ENCODE measurements at places on chromosomes 11 and 22.

GRCh38 chr11:111986589-111986988 is 38.6 kb upstream of the DLAT start:
- no peak for DNase-seq

DNA sequence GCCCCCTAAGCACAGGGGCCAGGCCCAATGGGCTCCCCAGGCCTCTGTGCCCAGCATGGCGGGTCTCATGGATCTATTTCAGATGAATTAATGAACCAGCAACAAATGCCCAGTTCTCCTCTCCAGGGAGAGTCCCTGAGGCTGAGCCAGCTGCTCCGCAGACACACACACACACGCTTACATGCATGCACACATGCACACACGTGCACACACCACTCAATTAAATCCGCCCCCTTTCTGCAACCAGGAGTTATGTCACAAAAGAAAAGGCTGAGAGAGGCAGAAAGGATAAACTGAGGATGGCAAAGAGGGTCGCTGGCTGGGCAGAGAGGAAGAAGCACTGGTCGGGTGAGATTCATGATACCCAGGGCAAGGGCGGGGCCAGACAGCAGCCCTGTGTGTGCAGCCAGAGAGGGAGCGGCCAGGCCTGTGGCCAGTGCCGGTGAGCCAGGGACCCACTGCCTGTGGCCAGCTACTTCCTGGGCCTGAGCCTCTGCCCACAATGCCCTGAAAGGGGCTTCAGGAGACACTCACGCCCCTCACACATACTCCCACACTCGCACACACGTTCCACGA is 19.8 kb downstream of the IL2RB start:
- no peak for DNase-seq

GRCh38 chr11:123427405-123427804 is 2.7 kb upstream of the GRAMD1B start:
- no peak for DNase-seq

DNA sequence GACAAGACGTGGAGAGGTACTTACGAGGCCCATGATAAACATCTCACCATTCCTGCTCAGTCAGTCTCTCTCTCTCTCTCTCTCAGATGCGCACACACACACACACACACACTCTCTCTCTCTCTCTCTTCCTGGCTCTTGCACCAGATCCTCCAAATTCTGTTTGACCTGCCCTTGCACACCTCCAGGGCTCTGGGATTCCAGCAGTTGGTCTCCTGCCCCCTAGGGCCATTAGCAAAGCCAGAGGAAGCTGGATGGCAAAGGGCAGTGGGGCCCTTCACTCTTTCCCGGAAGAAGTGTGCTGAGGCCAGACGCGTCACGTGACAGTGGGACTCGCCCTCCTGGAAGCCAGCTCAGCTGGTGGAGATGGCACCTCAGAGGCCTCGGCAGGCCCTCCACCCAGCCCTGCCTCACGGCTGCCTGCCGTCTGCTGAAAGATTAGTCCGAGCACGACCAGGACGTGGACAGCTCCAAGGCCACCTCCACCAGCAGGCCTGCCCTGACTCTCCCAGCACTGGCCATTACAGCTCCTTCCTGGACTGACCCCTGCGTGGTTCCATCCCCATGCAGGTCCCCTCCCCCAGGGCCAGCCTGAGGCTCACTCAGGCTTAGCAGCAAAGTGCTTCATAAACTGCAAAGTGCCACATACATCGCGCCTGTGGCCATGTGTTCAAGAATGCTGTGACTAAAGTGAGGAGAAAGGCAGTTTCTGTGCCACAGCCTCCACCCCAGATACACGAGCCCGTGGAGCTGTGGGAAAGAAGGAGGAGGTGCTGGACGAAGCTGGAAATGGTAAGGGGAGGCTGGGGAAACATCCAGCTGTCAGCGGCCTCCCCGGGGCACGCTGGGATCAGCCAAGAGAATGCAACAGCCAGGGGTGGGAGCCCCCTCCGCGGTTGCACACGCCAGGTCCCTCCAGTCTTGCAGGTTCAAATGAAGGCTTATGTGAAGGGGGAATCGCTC is 3.7 kb downstream of the PDGFB start:
- DNase-seq, result no peak

- DNase-seq, result no peak
Observed at GRCh38 chr22:47369020-47369419, 606.6 kb downstream of the TBC1D22A start.

- peak; percentile 69 for DNase-seq
Observed at GRCh38 chr22:39932918-39933649, 27.1 kb upstream of the TMA7B start.

- no peak for DNase-seq
Observed at GRCh38 chr11:67519726-67520125, 3.5 kb downstream of the CABP2 start.

DNA sequence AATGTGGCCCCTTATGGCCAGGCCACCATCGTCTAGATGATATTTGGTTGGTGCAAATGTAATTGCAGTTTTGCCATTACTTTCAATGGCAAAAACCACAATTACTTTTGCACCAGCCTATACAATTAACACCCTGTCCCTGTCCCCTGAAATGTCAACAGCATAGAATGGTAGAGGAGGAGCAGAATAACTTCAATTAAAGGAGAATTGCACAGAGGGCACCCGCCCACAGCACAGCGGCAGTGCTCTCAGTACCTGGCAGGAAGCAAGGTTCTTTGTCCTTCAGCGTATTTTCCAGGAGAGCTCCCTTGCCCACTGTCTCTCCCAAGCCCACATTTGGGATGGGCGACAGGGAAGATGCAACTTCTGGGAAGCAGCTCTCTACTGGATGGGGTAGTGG is 115.3 kb downstream of the TRIM29 start:
- DNase-seq, result no peak

GRCh38 chr11:2515401-2516275 is 70.8 kb downstream of the KCNQ1 start:
- no peak for DNase-seq

DNA sequence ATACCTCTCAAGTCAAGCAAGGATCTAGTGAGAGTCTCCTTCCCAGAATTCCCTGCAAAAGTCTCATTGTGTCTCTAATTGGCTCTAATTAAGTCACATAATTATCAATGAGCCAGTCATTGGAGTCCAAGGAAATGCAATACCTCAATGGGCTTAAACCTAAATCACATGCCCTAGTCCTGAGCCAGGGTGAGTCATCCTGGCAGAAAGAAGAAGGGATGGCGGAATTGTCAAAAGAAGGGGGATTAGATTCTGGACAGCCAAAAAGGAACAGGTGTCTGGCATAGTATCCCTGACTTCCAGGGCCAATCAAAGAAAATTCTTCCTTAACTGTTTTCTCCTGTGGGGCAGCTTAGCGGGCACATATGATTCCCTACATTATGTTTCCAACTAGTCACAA is 25.1 kb upstream of the LDLRAD3 start:
- peak; percentile 21 for DNase-seq

- DNase-seq, result no peak
Observed at GRCh38 chr11:44319170-44319551, 9.2 kb upstream of the ALX4 start.

GRCh38 chr11:59189986-59190385 is 18.1 kb downstream of the DTX4 start:
- no peak for DNase-seq

- DNase-seq, result peak; percentile 79
Observed at GRCh38 chr11:46389450-46390330, 1.9 kb downstream of the CHRM4 start.

DNA sequence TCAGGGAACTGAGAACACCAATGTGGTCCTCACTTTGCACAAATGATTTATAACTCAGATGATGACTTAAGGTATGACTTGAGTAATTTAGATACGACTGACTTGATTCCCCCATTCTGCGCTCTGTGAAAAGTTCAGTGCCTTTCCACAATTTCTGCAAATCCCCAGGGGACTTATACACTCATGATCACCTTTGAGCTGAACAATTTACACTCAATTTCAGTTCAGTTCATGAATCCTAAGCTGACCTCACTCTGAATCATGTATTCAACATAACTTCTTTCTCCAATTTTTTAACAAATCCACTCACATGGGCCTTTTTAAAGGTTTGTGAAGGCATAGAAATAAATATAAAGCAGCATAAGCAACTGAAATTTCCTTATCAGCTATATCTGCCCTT is 274.2 kb downstream of the FAM76B start:
- DNase-seq, result no peak

- DNase-seq, result no peak
Observed at GRCh38 chr11:77361184-77361583, 59.7 kb upstream of the GDPD4 start.

GRCh38 chr11:79514695-79515094 is 73.9 kb upstream of the TENM4 start:
- DNase-seq, result no peak

DNA sequence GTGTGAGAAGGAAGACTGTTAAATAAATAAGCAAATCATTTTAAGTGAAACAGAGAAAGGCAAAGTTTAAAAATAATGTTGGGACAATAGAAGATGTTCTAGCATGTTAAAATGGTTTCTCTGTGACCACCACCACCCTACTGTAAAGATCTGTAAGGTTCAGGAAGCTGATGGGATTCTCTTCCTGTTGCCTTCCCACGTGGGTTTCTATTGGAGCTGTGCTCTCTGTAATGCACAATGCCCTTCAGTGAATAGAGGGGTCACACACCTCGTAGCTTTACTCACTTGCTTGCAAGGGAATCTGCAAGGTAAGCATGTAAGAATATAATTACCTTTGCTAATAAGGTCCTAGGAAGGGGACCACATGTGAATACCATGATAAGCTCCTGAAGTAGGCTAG is 170.5 kb downstream of the CASP12 start:
- no peak for DNase-seq

GRCh38 chr22:41512421-41513194 is 31.7 kb downstream of the POLR3H start:
- DNase-seq, result peak; percentile 57

DNA sequence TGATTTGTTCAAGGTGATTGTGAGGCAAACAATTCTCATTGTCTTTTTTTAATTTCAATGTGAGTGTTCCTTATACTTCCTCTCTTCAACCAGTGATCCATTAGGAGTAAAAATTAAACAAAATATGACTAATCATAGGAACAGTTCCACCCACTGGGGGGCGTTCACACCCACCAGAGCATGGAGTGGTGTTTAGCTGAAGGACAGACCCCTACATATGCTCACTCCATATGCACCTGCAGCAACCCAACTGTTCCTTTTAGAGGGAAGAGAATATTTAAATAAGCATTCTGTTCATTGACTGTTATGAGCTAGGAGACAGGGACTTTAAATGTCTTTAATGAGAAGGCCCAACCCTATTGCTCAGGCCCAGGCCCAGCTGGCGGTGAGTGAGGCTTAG is 78.7 kb upstream of the DRD2 start:
- DNase-seq, result no peak

DNA sequence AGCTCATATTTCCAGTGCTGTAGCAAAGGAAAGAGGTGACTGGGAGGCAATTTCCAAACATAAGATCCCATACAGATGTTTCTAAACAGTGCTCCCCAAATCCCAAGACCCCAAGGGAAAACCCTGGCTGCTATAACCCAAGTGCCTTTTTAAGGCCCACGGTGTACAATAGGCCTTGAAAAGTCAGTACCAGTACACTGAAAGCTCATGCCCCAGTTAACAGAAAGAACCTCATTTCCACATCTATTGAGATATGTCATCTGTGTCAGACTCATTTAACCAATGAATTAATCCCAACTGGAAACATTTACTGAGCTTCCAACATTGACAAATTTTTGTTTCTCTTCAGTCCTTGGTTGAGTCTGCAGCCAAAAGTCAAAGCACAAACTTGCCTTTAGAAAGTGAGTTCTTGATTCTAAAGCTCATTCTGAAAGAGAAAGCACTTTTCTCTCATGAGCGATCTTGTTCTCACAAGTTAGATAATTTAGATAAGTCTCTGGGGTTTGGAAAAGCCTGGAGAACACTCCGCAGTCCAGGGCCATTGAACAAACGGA is 239.8 kb upstream of the ARHGAP20 start:
- no peak for DNase-seq

DNA sequence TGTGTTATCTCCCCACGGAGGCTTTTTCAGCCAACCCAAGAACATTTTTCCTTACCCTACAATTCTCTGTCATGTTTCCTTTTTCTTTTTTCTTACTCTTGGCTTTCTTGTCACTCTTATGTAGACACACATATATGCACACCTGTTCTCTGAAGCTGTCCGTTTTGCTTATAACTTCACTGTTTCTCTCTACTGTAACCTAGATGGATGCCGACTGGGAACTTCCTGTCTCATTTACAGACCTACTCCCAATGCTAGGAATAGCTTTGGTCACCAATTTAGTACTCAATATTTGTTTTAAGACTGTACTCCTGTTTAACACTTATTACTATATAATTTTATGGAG is 9.9 kb upstream of the CASP12 start:
- no peak for DNase-seq

- peak; percentile 23 for DNase-seq
Observed at GRCh38 chr22:28442711-28443525, 236.7 kb downstream of the TTC28 start.

DNA sequence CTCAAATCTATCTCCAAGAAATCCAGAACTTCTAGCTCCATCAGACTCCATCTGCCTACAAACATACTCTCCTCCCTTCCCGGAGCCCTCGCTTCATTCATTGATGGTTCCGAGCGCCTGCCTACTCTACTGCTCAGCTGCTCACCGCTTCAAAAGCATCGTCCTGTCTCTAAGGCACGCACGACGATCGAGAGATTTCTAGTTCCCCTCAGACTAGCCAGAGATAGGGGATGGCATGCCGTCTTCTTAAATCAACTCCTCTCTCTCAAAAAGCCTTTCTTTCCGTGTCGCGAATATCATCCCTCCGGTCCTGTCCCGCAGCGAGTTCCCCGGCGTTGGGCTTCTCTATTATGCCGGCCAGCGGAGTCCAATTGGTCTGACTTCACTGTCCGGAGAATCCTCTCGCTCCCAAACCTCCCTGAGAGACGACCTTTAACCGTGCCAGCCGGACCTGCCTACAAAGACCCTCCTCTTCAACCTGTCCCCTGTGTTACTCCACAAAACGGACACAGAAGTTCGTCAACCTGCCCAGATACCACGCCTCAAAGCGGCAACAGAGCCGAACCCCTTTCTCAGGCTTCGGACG is 592 bp downstream of the EEF1G start:
- DNase-seq, result no peak

DNA sequence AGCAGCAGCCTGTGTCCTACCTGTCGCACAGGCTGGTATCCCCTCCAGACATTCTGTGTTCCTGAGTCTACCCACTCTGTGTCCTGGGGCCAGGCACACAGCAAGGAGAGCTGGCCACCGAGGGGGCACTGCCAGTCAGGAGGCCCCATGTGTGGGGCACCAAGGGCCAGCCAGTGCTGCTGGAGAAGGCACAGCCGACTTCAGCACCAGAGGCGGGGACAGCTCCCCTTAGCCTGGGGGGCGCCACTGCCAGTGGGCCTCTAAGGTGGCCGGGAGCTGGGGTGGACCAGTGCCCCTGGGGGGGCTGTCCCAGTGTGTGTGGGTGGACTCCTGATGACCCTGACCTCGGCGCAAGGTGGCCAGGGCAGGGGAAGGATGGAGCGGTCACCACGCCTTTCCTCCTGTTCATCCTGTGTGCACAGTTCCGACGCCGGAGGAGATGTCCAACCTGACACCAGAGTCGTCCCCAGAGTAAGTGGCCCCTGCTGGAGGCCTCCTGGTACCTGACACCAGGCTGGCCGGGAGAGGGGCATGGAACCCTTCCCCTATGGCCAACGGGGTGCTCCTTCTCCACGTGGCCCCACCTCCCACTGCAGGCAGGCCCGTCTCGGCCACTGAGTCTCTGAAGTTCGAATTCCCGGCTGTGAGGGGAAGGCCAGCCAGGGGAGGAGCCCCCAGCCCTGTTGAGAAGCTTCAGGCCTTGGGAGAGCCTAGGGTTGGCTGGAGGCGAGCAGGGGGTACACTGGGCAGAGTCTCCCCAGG is 35.4 kb downstream of the MOB2 start:
- no peak for DNase-seq
